ENCODE measurements at places on chromosomes 16 and 17. TPM values are rescaled to one million over a fixed set of nuclear protein-coding genes. Genes with fewer than 3 reads are reported as not detected.

The ATP2A1 gene
- 8.1 TPM for polyA plus RNA-seq

GRCh38 chr17:73139296-73139695 is 25.5 kb upstream of the SSTR2 start:
- DNase-seq, result no peak

DNA sequence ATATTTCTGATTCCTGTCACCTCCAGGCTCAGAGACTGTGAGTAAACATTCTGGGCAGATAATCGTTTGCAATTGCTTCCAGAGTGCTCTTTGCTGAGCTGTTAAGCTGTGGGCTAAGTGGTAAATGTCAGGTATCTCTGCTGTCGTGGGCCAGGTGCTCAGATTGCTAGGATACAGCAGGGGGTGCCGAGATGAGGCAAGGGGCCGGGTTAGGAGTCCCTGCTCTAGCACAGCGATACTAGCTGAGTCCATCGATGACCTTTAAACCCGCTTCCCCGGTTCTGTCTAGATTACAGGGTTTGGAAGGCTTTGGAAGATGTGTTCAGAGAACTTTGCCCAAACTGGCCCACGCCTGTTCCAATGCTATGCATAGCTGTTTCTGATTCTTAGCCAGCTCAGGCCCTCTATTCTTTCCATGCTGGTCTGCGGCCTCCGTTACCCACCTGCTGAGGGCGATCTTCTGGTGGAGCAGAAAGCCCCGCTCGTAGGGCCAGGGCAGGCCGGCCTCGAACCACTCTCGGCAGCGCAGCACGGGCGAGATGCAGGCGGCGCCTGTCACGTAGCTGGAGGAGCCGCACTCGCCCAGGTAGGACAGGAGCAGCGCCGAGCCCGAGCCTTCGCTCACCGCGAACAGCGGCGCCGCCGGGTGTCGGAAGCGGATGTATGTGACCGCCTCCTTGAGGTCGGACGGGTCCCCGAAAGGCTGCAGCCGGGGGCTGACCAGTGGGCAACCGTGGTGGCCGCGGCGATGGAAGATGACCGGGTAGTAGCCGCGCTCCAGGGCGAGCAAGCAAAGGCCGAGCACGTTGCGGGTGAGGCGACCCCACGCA is 979 bp downstream of the ABHD15 start:
- no peak for DNase-seq

GRCh38 chr17:31754239-31754945 is 104.7 kb downstream of the COPRS start:
- no peak for DNase-seq

GRCh38 chr17:28471531-28472342 is 1.7 kb upstream of the SLC13A2 start:
- no peak for DNase-seq

DNA sequence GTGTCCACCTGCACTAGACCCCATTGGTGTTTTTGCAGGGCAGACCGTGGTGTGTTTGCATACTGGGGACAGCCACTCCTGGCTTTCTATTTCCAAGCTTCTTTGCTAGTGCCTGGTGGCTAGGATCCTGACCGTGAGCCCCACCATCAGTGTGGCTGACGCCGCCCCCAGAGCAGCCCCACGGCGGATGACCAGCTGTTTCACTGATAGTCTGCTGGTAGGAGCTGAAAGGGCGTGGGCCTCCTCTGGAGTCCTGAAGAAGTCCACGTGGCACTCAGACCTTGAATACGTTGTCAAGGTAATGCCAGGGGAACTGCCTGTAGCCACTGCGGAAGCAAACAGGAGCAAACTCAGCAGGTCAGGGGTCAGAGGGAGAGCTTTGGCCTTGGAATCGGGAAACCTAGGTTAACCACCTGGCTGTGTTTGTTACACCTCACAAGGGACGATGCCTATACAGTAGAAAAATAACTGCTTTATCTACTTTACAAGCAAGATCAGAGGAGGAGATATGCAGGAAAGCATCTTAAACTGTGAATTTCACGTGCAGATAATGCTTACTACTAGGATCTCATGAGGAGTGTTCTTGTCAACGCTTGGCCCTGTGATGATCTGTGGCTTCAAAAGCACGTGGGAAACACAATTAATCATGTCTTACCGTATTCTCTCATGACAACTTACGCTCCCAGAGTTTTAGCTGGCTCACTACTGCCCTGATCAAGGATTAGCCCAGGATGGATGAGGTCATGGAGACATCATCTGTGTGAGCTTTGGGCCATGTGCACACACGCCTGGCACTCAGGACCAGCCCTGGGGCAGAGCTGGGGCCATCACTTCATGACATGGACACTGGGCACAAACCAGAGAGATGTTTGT is 30.3 kb downstream of the ALDH3A2 start:
- DNase-seq, result no peak

The TEX14 gene
- 0.43 TPM for polyA plus RNA-seq
